Stimulated activated CD8-positive, alpha-beta memory T cell treated with anti-CD3 and anti-CD28 coated beads, Interleukin-2, amount 100 ng/mL, for 1 hour (primary cell): ENCODE measurements at places on chromosomes 11 and 22.

- no peak for DNase-seq
These were observed 452.1 kb downstream of the NTM start for GRCh38 chr11:131822506-131822905.

- DNase-seq: peak; percentile 73
These were observed 17.0 kb upstream of the IL2RB start for GRCh38 chr22:37166675-37167066.

DNA sequence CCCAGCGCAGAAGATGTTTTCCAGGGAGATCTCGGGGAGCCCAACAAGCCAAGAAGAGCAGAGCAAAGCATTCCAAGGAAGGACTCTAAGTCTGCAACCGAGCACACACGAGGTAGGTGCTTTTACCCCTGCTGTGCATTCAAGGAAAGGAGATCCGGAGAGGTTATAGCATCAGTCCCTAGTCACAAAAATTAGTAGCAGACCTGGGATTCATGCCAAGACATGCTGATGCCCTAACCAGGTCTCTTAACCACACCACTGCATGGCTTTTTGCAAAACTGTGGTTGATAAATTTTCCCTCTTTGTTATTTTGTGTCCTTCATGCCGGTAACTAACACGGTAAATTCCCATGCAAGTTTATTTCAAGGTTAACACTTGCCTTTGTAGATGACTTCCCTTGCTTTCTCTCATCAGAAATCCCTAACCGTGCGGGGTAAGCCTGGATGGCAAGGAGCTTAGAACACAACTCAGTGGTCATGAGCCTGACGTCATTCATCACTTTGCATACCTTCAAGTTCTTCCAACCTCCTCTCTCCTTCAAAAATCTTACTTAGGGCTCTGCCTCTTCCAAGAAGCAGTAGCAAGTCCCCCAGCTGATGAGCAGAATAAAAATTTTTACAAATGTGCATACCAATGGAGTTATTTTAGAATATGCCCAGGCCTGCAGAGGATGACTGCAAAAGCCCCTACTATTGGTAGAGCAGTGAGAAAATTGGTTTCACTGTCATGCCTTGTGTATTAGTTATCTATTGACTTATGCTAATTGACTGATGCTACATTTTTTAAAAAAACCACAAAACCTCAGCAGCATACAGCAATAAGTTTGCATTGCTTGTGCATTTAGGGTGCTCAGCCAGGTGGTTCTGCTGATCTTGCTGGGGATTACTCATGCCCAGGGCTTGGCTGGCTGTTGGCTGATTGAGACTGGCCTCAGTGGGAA lies 465.1 kb downstream of the MN1 start:
- DNase-seq: no peak

DNA sequence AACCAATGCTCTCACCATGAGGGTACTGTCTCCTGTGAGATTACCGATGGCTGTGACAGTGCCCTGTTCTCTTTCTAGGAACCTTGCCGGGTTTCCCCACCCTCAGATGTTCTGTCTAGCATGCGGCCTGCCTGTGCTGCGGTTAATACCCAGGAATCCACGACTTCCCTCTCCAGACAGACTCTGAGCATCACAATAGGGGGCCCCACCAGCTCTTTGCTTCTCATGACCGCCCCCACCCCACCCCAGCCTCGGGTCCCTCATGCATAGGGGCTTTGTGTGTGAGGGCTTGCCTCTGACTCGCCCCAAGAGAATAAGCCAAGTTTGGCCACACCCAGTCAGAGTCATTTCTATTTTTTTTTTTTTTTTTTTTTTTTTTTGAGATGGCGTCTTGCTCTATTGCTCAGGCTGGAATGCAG lies 10.3 kb downstream of the PARVG start:
- DNase-seq: no peak

GRCh38 chr22:45879552-45879949 lies 97.4 kb downstream of the WNT7B start:
- DNase-seq: no peak

DNA sequence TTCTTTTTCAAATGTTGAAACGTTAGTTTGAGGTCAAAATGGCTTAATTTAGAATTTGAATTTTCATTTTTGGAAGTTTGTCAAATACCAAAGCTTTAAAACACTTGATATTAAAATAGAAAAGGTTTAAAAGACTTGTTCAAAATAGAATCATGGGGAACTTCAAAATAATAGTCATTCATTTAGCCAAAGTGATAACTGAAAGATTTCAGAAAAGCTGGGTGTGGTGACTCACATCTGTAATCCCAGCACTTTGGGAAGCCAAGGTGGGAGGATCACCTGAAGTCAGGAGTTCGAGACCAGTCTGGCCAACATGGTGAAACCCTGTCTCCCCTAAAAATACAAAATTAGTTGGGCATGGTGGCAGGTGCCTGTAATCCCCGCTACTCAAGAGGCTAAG lies 10.9 kb downstream of the GSTP1 start:
- DNase-seq: no peak

- DNase-seq: no peak
These were observed 320.9 kb upstream of the CCDC179 start for GRCh38 chr11:23181022-23181807.

DNA sequence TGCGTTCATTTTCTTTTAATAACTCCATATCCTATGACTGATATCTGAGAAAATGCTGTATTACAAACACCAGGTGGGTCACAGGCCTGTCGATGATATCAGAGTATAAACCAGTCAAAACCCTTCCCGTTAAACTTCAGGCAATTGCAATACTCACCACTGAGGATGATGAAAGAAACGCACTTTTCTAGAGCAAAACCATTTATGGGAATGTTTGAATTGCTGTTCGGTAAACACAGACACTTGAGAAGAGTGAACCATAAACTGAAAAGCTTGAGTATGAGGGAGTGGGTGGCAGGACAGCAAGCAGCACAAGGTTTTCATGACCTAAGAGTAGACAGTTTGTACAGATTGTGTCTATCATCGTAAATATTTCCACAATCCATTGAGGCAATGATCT lies 139.8 kb upstream of the CEP126 start:
- DNase-seq: no peak

GRCh38 chr11:68330700-68331337 lies 18.4 kb downstream of the LRP5 start:
- DNase-seq: no peak

GRCh38 chr22:31244046-31244942 lies 32.2 kb downstream of the LIMK2 start:
- no peak for DNase-seq

GRCh38 chr22:47573141-47573540 lies 810.7 kb downstream of the TBC1D22A start:
- DNase-seq: no peak

GRCh38 chr11:119709638-119710346 lies 19.2 kb downstream of the NECTIN1 start:
- DNase-seq: no peak

DNA sequence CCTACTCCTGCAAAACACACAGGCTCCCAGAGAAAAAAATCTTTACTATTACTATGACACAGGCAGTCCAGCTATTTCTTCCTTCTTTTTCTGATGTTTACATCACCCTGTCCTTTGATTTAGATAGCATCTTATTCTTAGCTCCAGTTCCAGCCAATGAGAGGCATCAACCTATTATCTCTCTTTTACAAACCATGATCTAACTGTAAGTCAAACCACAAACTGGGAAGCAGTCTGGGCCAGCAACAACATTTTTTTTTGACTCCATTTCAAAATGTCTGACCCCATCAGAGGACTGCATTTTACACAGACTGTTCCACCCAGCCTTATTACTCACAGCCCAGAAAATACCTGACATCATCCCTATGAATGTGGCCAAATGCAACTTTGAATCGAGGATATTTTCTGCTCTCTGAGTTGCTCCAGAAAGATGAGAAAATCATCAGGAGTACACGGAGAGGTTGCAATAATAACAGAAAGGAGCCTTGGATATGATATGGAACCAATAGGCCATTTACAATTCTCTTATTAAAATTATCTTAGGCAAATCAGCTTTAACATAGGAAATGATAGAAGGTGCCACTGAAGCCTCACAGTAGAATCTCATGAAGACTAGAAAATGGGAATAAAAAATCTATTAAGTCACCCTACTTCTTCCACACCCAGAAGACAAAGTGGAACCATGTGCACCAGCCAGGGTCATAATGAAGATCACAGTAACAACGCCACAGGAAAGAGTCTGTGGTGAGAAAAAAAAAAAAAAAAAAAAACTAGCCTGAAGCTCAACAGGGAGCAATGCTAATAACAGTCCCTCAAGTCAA lies 21.2 kb downstream of the TBRG1 start:
- no peak for DNase-seq

GRCh38 chr11:2590131-2590964 lies 109.4 kb downstream of the KCNQ1OT1 start:
- no peak for DNase-seq

DNA sequence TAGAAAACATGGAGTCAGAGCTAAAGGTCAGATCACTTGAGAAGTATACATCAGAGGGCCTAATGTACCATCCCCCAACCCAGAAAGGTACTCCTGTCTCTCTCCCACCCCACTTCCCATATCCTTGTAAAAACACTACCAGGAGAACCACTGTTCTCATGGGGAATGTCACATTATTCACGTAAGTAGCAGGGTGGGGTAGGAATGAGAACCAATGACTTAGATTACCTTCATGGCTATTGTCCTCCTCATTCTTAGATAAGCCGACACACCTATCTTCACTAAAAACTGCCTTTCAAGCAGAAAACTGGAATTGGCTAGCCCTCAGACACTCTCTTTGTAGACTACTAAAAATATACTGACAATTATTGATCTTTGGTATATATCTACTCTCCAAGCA lies 63.6 kb downstream of the CEP57 start:
- no peak for DNase-seq

DNA sequence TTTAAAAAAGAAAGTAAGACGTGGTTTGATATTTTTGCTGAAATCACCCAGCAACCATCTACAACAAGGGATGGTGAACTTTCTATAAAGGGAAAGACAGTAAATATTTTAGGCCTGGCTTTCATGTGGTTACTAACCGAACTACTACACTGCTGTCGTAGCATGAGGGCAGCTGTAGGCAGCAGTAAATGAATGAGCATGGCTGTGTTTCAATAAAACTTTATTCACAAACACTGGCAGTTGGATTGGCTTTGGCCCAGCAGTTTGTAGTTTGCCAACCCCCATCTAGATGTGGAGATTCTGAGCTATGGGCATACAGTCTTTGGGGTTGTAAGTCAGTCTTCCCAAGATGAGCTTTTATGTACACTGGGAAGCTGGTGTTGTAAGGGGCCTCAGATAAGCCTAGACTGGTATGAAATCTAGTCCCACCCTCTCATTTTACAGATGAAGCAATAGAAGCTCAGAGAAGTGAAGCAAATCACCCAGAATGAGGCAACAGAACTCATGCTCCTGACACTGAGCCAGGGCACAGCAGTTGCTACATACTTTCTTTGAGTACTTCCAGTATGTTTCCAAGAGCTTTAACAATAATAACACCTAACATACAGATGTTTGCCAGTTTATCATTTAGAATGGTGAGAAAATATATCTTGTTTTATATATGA lies 204.4 kb downstream of the ADAMTS15 start:
- no peak for DNase-seq

GRCh38 chr11:24122291-24122690 lies 374.6 kb upstream of the LUZP2 start:
- no peak for DNase-seq

- no peak for DNase-seq
These were observed 32.5 kb downstream of the GNAZ start for GRCh38 chr22:23102776-23103175.

GRCh38 chr22:36590441-36591056 lies 61.6 kb upstream of the EIF3D start:
- no peak for DNase-seq

GRCh38 chr22:37243402-37244113 lies 511 bp downstream of the RAC2 start:
- DNase-seq: no peak
